Right hindlimb (tissue), 1 donor: ENCODE measurements at places on chromosomes 5 and 9.

DNA sequence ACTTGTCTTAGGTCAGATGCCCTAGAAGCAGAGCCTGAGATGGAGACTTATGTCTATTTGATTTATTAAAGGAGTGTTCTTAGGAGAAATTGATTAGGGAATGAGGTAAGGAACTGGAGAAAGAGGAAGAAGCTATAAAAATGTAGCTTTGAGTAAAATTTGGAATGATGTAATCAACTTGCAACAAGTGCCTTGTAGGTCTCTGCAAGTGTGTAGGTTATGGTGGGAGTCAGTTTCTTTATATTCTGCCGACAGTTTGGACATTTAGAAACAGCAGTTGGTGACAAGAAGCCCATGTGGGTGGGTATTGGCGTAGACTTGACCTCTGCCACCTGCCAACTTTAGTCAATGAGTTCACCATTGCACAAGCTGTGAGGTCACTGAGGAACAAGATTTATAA is 986.5 kb downstream of the CDH18 start:
- no peak for DNase-seq

DNA sequence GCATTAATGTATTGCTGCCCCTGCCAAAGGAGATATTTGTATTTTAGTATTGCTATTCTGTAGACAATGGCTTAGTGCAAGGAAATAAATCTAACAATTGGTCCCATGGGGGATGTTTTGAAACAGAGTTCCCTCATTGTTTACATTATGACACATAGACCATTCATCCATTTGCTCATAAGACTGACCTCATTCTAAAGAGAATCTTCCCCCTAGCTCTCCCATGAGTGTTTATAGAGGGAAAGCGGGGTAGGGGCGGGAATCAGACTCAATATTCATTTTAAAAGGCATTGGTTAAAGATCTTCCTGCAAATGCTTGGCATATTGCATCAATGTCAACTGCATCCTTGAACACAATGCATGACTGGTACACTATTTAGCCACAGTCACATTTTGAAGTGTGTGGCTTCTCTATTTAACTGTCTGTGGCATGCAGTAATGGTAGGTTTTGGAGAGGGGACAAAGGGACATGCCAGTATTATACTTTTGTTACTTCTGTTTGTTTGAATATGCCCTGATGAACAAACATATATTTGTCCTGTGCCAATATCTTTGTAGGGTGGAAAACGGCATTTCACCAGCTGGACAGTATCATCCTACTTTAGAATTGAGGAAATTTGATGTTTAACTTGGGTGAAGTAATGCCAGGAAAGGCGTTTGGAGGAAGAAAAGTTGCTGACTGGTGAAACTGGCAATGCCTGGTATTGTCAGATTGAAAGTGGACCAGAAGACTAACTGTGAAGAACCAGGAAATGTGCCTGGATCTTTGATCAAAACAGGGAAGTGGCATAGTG is 84.1 kb upstream of the MEGF10 start:
- DNase-seq, result no peak

- no peak for DNase-seq
Observed at GRCh38 chr5:68454766-68455165, 239.2 kb downstream of the PIK3R1 start.

GRCh38 chr9:14883310-14883944 is 26.8 kb downstream of the FREM1 start:
- no peak for DNase-seq

GRCh38 chr9:69153707-69154521 is 20.2 kb upstream of the TJP2 start:
- no peak for DNase-seq

DNA sequence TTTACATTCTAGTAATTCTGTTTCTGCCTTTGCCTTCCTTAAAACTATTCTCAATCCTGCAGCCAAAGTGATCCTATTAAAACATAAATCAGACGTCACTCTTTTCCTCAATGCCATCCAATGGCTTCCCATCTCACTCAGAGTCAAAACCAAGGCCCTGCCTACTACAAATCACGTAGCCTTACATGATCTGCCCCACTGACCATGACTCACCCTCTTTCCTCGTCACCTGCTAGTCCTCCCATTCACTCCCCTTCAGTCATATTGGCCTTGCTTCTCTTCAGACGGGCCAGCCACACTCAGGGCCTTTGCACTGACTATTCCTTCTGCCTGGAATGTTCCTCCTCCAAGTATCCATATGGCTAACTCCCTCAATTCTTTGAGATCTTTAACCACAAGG is 39.0 kb upstream of the DMXL1 start:
- DNase-seq, result no peak

GRCh38 chr5:139660923-139661814 is 13.0 kb downstream of the CXXC5 start:
- peak; percentile 64 for DNase-seq
